Fibroblast of skin of right biceps (primary cell): ENCODE measurements at places on chromosomes 5 and 9.
A peak's percentile ranks its signal among the peaks of the same experiment; 100 is the strongest.

GRCh38 chr5:88544671-88545070 lies 276.0 kb upstream of the TMEM161B start:
- no peak for DNase-seq

DNA sequence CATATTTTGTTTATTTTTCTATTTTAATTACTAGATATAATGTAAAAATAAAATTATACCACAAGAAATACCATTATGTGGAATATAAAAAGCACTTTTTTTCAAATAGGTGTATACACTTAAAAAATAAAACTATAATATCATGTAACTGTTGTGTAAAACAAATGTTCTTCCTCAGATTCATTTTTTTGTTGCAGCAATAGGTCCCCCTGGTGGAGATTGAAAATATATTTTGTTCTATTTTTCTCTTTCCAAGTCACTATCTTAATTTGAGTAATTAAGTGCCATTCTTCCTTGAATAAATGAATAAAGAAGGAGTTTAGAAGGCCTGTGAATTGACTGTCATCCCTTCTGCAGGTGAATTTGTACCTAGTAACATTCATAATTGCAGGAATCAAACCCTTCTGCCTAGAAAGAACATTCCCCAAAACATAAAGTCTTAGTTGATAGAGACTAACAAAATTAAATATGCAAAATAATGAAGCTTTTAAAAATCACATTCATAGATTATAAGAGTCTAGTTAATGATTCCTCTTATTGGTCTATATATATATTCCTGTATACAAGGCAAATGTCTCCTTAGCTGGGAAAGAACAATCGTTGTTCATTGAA lies 23.4 kb downstream of the CETN3 start:
- peak; percentile 30 for DNase-seq

DNA sequence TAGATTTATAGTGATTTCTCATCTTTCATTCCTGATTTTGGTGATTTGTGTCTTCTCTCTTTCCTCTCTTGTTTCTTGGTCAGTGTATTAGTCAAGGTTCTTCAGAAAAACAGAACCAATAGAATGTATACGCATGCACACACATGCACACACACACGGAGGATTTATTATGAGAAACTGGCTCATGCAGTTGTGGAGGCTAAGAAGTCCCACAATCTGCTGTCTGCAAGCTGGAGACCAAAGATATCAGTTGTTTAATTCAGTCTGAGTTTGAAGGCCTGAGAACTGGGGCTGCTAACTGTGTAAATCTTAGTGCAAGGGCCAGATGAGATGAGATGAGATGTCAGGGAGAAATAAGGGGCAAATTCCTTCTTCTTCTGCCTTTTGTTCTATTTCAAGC lies 5.7 kb upstream of the RPS23 start:
- no peak for DNase-seq

DNA sequence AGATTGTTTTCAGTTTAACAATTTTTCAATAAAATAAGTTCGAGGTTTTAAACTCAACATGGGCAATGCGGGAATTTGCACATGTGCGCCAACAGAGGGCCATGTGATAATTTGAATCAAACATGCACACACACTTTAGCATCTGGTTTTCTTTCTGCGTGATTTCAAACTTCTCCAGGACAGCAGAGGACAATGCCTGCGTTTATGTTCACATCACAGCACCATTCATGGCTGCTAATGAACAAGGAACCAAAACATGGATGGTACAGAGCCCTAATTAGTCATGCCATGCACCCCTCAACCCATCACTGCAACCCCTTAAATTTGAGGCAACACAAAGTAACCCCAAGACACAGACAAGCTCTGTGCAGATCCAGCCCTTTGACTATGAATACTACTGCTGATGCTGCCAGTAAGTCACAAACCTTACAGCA lies 2.8 kb downstream of the SHC3 start:
- peak; percentile 40 for DNase-seq

DNA sequence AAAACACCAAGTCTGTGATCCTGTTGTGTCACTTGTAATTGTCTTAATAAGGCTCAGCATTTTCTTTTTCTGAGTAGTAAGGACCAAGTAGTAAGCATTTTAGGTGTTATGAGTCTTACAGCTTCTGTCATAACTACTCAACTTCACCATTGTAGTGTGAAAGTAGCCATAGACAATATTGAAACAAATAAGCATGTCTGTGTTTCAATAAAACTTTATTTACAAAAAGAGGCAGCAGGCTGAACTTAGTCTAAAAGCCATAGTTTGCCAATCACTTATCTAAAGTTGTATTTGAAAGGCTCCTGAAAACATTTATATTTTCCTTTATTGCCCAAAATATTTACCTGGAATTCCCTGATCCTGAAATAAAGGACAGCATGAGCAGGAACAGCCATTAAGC lies 796.1 kb downstream of the CDH12 start:
- DNase-seq = no peak

GRCh38 chr9:131310833-131311554 lies 21.5 kb downstream of the PLPP7 start:
- no peak for DNase-seq

GRCh38 chr5:140402258-140403074 lies 833 bp downstream of the ANKHD1 start:
- DNase-seq = peak; percentile 48

GRCh38 chr9:3567988-3568387 lies 42.2 kb upstream of the RFX3 start:
- no peak for DNase-seq

DNA sequence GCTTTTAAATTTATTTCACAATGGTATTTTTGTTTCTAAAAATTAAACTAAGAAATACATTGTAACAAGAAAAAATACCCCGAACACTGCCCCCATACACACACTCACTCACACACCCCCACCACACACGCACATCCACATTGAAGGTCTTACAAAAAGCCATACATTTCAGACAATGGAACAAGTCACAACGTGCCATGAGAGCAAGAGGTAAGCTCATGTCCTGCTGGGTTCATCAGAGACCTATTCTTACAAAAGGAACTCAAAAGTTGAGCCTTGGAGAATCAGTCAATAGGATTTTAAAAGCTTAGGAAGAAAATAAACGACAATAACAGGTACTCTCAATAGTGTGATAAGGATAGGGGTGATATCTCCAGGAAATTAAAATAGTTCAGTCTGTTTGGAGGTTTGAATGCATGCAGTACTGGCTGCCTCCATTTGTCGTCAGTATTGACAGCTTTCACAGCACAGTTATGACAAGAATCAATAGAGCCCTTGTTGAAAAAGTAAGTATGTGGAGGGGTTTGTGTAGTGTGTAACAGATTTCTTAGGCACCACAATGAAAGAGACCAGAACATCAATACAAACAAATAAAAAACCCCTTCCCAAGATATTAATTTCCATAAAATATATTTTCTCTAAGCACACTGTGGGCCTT lies 1826.2 kb upstream of the CDH6 start:
- DNase-seq = no peak

- DNase-seq = peak; percentile 90
Observed at GRCh38 chr9:80648336-80648735, 1041.0 kb downstream of the TLE1 start.

- peak; percentile 66 for DNase-seq
Observed at GRCh38 chr5:154610321-154611154, 132.5 kb upstream of the HAND1 start.

DNA sequence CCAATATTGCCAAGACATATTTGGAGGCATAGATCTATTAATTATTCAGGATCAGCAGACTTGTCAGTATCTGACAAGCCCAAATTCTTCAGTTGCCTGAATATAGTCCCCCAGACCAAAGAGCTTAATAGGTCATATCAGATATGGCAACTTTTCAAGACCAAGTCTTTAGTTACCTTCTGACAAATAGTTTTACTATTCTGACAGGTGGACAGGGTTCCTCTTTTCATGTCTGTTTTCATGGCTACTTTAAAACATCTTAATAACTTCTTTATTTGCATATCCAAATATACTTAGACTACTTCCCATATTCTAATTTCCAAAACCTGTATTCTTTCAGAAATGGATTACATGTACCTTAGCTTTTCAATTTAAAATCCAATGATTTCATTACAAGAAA lies 65.4 kb downstream of the AUH start:
- no peak for DNase-seq

GRCh38 chr5:79020861-79021561 lies 35.9 kb upstream of the ARSB start:
- DNase-seq = peak; percentile 89

GRCh38 chr5:111627862-111628261 lies 115.5 kb upstream of the STARD4 start:
- DNase-seq = no peak

DNA sequence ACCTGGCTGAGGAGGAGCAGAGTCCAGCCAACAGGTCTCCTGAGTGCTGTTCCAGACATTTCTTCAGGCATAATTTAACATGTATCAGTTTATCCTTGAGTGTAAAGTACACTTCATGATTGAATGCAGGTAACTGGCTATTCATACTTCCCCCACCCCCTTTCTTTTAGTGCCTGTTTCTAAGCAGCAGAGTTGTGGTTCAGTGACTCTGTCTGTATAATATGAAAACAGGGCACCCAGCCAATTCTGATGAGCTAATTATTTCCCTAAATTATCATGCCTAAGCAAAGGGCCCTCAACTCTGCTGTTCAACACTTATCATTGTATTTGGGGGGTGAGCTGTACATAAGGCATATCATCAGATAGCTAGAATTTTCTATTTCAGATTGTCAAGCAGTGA lies 51.9 kb upstream of the ZSWIM6 start:
- peak; percentile 93 for DNase-seq

GRCh38 chr9:114230068-114230467 lies 74.7 kb downstream of the COL27A1 start:
- no peak for DNase-seq
